Astrocyte of the spinal cord (primary cell): ENCODE measurements at places on chromosomes 6 and 20.

DNA sequence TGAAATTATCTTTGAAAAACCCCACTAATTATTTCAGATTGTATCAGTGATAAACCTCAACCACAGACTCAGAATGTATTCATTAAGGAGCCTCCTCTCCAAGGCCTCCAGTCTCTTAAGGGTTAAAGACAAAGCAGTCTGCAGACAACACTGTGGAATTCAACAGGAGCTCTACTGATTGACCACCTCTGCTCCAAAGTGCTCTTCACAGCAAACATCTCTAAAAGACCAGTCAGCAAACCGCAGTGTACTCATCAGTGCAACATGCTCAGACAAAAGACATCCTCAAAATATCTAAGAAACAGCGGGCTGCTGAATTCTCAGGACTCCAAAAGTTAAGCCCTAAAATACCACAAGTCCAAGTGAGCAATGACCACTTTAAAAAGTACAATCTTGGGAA is 42.0 kb downstream of the UQCC1 start:
- peak; percentile 80 for DNase-seq

- no peak for DNase-seq
Measured at GRCh38 chr6:47247227-47247797, 62.4 kb downstream of the TNFRSF21 start.

DNA sequence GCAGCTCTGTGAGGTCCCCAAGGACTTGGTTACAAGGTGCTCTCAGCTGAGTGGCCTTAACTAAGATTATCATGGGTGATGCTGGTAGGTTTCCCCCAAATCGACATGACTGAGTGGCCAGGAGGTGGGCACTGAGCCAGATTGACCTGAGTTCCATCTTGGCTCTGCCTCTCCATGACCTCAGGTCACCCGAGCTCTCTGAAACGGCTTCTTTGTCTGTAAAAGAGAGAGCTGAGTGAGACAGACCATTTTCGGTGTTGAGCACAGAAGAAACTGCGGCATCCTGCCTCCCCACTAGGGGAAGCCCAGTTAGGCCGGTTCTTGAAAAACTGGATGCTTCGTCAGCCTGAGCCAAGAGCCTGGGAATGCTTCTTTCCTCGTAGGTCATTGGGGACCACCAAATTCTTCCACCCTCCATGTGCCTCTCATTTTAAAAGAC is 14.1 kb upstream of the STX16 start:
- no peak for DNase-seq

- DNase-seq: no peak
Measured at GRCh38 chr20:50610212-50610718, 81.1 kb downstream of the RIPOR3 start.

DNA sequence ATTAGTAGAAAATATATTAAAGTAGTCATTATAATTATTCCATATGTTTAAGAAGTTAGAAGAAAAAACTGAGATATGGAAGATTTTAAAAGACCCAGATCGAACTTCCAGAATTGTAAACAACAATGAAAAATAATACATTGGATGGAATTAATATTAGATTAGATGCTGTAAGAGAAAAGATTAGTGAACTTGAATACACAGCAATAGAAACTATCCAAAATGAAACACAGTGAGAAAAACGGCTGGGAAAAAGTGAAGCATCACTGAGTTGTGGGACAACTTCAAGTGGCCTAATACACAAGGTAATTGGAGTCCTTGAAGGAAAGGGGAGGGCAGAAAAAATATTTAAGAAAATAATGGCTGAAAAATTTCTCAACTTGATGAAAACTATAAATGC is 4.2 kb upstream of the TTBK1 start:
- no peak for DNase-seq

GRCh38 chr6:16740097-16740496 is 21.2 kb downstream of the ATXN1 start:
- no peak for DNase-seq

GRCh38 chr6:84390851-84391250 is 163.4 kb upstream of the CEP162 start:
- DNase-seq: no peak

DNA sequence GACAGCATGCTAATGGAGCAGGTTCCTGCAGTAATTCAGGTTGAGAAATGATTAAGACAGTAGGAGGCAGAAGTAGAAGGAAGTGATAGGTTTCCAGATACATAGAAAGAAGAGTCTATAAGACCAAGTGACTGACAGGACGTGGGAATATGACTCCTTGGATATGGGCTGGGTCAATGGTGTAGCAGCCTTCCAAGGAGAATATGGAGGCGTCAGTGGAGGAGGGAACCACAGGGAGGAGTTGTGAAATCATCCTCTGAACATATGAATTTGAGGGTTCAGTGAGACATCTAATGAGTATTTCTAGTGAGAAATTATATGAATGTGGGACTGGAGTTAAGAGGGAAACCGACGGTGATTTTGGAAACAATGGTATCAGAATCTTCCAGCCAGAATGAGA is 43.3 kb downstream of the NUDT3 start:
- no peak for DNase-seq

DNA sequence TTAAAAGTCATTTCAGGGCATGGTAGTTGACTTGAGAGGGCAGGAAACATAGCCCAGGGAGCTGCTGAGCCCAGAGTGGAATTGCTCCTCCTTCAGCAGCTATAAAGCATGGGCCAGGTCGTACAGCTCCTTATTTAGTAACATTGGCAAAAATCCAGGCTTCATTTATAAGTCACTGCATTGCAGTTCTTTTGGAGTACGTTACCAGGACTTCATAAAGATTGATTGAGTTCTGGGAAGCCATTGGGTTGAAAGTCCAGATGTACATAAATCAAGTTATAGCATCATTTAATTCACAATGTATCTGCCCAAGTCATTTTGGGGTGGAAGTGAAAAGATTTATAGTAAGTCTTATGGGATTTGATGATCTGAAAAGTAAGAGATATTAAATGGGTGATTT is 53.0 kb upstream of the ANKEF1 start:
- DNase-seq: no peak

- DNase-seq: no peak
Measured at GRCh38 chr6:144895313-144896278, 610.5 kb downstream of the UTRN start.

- DNase-seq: no peak
Measured at GRCh38 chr6:3073382-3073781, 5.1 kb downstream of the RIPK1 start.

DNA sequence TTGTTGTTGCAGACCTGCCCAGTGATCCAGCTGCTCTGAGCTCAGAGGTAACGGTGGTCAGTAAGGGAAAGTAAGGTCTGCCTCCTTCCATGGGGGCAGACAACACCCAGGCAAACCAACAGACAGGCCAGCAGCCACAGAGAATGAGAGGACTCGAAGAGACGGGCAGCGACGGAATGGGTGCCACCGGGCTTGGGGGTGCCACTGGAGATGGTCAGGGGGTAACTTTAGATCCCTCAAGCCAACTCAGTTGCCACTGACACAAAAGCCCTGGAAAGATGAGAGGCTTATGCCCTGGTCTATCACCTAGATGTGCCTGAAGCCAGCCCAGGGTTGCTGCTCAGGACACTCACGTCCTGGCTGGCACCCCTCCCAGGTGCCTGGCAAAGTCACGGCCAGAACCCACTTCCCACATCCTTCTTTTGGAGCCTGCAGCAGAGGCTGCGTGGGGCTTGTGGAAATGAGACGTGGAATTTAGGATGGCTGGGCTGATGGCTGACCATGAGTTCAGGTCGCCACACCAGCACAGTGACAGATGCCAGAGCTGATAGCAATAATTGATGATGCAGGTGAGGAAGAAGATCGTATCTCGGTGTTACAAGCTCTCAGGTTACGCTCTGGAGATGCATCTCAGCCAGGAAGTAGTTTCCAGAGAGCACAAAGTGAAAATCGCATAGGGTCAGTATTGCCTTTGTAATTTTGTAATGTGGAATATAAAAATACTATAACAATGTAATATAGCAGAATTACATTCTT is 209.1 kb downstream of the SYNDIG1 start:
- DNase-seq: no peak

DNA sequence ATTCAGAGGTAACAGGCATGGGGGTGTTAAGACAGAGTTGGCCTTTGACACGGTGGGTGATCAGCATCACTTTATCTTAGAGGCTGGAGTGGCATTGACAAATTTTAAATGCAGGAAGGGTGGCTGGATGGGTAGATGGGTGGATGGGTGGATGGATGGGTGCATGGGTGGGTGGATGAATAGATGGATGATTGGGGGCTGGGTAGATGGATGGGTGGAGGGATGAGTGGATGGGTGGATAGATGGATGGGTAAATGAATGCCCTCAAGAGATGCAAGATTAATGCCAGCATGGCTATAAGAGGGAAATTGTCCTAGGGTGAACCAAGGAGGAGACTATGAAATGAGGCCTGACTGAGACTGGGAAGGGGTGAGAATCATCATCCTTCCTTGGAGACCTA is 18.4 kb downstream of the ITPR3 start:
- DNase-seq: no peak

DNA sequence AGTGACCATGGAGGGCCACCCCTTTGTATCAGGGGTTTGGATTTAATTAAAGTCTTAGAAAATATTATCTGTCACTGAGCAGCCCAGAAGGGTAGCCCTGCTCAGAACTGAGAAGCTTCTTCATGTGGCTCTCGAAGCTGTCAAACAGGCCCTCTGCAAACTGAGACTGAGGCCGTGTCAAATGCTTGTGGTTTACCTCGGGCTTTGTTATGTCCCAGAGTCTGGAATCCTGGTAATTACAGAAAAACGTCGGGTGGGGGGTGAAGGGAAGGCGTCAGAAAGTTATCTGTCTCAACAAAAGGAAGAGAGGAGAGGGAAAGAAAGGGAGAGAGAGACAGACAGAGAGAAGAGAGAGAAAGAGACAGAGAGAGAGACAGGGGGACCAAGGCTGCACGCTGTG is 200.8 kb downstream of the BMP7 start:
- peak; percentile 25 for DNase-seq

DNA sequence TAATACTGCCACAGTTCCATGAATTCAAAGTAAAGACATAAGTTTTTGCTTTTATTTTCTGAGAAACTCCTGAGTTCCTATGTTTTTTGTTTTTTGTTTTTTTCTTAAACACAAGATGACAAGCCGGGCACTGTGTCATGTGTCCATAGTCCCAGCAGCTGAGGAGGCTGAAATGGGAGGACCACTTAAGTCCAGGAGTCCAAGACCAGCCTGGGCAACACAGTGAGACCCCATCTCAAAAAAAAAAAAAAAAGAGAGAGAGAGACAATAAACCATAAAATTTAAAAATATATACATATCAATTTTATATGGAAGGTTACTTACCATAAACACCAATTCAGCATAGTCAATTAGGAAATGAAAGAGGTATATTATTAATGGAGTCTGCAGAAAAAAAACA is 31.9 kb downstream of the PIGU start:
- no peak for DNase-seq

- DNase-seq: peak; percentile 29
Measured at GRCh38 chr6:21437581-21437980, 156.0 kb upstream of the SOX4 start.

DNA sequence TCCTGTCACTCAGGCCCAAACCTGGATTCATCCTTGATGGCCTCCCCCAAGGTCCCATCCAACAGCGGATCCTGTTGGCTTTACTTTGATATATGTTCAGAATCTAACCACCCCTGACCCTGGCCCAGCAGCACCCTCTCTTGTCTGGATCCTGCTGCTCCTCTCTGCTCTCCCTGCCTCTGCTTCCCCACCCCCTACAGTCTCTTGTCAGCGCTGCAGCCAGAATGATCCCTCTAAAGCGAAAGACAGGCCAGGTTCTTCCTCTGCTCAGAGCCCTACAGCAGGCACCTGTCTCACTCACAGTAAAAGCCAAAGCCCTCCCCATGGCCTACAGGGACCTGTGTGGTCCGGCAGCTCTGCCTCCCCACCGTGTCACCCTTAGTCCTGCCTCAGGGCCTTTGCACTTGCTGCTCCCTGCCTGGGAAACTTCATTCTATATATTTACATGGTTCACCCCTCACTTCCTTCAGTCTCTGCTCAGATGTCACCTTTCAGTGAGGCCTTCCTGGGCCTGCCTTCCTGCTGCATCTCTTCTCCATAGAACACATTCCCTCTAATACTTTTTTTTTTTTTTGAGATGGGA is 37.4 kb upstream of the KCNB1 start:
- DNase-seq: no peak

DNA sequence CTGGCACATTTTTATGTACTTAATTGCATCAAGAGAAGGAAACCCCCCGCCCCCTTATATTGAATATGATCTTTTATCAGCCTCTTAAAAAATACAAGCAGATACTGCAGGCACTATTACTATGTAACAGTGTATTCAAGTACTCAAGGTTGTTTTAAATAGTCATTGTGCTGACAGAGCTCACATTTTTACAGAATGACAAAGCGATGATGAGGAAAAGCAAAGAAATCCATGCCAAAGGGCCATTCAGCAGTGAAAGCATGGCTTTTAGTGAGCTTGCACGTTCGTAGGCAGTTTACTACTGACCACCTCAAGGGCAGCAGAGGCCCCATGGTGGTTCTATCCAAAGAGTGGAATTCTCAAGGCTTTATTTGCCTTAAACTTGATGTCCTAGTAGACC is 146.8 kb downstream of the RPS12 start:
- peak; percentile 83 for DNase-seq

DNA sequence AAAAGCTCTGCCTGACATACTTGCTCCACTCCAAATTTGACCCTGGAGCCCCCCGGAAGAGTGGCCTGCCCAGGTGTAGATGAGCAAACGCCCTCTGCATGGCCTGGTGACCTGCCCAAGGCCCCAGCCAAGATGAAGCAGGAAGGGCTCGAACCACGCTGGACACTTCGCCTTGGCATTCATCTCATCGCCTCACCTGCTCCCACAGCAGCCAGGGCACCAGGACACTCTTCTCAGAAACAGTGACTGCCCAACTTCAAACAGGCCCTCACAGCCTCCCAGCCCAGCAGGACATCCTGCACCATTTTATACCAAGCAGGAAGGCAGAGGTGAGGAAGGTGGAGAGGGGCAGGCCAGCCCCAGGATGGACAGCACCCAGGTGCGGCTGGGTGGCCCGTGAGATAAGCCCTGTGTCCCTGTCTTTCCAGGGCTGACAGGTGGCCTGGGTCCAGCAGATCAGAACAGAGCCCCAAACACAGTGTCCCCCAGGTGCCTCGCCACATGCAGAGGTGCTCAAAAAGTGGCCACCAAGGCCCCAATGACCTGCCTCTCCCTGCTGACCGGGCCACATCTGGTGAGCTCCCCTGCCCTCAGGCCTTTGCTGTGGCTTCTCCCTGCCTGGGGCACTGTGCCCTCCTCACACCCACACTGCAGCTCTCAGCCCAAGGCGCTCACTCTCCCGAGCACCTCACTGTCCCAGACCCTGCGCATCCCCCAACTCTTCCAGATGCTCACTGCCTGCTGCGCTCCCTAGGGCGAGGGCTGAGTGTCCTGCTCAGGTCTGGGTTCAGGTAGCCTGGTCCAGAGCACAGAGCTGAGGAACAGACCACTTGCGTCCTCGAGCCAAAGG is 7.2 kb downstream of the ACSS1 start:
- no peak for DNase-seq

DNA sequence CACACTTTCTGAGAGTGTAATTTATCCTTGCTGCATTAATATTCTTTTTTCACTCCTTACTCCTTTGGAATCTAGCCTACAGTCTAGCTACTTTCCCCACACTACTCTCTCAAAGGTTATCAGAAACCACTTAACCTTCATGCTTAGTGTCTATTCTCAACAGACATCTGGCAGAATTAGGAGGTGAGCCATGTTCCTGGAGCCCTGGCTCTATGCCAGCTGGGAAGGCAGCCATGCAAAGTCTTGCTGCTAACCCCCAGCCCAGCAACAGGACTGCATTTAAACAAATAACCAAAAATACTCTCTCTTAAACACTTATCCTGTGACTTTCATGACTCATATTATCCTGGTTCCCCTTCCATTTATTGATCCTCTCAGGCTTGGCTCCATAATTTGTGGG is 260.2 kb downstream of the BCKDHB start:
- DNase-seq: peak; percentile 62
